Fibroblast of lung (primary cell): ENCODE measurements at places on chromosomes 6 and 20. TPM values are rescaled to one million over a fixed set of nuclear protein-coding genes. Genes with fewer than 3 reads are reported as not detected.

MRAP2 gene
- total RNA-seq, result under 0.01 and 0.17 TPM in 2 replicates

DUSP15 gene
- not detected in 2 replicates for total RNA-seq

FOXS1 gene
- under 0.01 TPM in 1 of 2 replicates, not detected in the other for total RNA-seq

IFT52 gene
- 38.8 and 44.2 TPM in 2 replicates for total RNA-seq

FABP7 gene
- total RNA-seq, result not detected in 2 replicates

NR2E1 gene
- not detected in 2 replicates for total RNA-seq

OR12D3 gene
- total RNA-seq, result not detected in 2 replicates

COQ3 gene
- 4.6 and 5.3 TPM in 2 replicates for total RNA-seq

PARD6B gene
- total RNA-seq, result 0.83 and 1.0 TPM in 2 replicates

AFDN gene
- total RNA-seq, result 40.1 and 57.1 TPM in 2 replicates

LGSN gene
- total RNA-seq, result under 0.01 TPM in 1 of 2 replicates, not detected in the other

DNA sequence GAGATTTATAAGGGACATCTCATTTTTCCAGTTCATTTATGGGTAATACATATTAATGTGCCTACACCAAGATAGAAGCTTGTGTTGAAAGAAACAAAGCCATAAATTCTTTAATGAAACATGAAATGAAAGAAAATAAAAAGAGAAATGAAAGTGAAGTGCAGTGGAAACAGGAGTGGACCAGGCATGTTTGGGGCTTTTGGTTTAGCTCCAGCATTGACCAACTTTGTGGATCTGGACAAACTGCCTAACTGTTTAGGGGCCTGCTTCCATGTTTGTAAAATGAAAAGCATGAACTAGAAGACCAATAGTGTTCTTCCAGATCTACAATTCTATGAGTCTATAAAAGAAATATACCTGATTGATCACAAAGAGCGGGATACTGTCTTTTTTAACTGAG is 124.9 kb downstream of the GJA10 start:
- no peak for DNase-seq

DNA sequence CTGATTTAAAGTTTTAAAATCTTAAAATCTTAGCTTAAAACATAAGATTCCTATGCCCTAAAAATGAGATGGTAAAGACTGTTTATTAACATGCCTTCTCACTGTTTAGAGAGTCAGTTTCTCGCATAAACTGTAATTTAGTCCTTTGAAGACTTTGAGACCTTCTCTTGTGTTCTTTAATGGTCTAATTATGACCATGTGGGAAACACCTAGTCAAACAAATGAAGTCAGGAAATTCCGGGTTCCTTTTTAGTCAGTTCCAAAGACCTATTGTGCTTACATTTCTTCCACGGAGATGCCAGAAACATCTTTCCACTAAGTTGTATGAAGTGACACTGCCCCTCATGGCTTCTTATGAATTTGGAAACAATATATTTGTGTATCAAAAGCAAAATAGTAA is 64.2 kb upstream of the KIF25 start:
- DNase-seq, result no peak

DNA sequence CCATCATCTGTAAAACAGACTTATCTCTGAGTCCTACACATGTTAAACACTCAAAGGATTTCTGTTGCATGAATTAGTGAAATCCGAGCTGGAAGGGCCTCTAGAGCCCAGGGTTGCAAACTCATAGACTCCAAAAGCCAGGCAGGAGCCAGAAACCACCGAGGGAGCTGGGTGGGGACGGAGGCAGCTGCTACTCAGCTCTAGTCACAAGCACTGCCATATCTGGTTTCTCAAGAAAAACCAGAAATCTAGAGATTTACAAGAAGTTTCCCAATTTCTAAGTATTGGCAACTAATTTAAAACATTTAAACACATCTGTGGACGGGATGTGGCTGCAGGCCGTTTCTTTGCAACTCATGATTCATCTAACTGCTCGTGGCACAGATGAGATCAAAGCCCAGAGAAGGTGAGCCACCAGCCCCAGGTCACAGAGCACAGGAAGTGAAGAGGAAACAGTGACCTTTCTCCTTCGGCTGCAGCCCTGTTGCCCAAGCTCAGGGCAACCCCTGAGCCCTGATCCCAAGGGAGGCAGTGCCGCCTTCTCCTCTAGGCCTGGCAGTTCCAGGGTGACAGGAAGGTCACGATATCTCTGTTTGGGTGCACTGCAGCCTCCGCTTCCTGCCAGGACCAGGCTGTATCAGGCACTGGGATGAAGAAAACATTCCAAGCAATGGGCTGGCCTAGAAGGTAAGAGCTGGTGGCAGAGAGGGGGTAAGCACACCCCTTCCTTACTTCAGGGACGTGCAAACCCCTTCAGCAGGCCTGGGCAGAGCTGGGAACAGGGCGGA is 26.4 kb upstream of the PTGIS start:
- DNase-seq, result peak; percentile 91

GRCh38 chr6:159061805-159062563 is 17.2 kb upstream of the TAGAP start:
- no peak for DNase-seq

DNA sequence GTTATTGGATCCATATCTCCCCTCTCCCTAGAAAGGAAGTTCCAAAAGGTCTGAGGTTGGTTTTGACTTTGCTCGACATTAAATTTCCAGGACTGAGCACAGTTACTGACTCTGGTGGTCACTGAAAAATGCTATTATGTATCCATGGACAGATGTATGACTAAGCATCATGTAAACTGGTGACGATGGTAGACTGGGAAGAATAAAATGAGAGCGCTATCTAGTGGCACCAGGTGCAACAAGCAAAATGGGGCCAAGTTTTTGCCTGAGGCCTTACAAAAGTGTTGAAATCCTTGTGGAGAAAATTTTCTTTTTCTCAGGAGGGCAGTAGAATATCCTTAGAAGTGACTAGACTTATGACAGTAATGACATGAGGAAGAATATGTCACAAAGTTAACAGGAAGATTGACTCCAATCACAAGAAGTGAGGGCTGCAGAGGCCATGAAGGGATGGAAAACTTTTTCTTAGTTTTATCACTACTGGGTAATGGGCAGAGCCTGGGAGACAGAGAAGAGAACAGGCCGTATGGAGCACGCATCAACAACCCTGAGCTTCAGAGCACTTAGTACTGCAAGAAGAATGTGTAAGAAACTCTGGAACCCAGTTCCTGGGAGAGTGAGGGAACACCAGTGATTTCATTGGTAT is 88.9 kb upstream of the ELOVL5 start:
- peak; percentile 89 for DNase-seq

DNA sequence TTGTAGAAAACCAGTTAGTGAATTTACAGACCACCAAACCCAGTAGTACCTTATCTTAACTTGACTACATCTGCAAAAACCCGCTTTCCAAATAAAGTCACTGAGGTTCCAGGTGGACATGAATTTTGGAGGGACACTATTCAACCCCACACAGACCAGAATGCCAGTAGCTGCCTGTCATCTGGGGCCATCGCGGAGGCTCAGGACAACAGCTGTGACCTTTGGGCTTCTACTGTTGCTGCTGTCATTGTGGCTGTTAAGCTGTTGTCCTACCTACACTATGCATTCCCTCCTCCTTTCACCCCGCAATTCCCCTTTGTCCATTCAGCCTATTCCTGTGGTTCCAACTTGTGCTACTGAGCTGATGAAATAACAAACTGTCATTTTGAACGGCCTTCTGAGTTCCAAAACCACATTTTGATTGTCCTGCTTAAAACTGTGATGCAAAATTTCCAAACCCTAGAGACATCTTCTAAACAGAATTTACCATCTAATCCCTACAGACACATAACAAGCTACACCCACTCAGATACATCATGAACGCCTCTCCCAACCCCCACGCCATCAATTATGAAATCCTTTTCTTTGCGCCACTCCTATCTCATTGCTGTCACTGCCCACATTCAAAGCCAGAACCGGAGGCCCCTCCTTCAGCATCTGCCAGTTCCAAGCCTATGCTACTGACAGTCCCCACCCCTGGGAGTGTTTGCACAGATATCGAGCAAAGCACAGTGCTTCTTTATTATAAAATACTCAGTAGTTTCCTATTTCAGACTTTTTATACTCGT is 125.0 kb downstream of the C6orf118 start:
- DNase-seq, result no peak

DNA sequence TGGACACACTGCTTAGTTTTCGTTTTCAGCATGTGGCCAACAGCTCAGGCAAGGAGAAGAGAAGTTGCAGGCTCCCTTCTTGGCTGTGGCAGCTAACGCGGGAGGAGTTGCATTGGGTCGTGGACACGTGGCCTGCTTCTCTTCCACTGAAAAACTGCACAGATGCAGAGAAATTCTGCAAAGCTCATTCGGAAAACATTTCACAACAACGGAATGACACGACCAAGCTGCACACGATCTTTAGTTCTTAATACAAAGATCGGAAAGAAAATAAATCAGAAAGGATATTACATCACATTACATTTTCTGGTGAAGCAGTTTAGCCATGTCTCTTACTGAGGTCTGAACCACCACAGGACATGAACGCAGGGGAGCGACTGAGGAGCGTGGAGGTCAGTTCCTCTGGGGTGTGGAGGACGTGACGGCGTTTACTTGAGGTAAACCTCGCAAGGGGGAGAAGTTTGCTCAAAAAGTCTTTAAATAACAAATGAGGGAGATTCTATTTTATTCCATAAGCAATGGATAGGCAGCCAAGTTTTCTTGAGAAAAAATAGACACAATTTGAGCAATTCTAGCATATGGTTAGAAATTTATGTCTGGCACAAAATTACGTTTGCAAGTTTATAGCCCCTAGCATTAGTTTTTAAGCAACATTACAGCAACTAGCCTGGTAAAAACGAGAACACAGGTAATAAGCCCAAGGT is 178.3 kb downstream of the THBS2 start:
- DNase-seq, result peak; percentile 98

DNA sequence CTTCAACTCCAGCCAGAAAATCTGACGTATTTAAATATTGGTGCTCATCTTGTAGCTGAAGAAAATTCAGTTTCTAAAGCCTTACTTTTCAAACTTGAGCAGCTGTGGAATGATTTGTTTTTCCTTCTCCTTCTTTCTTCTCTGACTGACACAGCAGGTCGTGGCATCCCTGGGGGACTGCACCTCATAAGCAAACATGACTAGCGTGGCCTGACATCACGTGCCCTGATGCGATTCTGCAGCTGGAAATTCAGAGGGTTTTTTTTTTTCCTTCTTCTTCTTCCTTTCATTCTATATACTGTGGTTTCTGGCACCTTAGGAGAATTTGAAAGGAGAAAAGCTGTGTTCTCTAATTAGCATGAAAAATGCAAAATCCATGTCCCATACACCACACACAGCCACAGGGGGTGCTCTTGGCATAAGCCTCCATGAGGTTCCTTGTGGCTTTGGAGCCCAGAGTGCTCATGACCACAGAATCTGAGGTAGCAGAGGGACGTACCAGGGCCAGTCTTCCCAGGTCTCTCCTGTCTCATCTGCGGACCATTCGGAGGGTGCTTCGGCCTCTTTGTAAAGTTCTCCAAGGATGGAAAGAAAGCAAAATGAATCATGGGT is 258.5 kb upstream of the CDH4 start:
- DNase-seq, result no peak

DNA sequence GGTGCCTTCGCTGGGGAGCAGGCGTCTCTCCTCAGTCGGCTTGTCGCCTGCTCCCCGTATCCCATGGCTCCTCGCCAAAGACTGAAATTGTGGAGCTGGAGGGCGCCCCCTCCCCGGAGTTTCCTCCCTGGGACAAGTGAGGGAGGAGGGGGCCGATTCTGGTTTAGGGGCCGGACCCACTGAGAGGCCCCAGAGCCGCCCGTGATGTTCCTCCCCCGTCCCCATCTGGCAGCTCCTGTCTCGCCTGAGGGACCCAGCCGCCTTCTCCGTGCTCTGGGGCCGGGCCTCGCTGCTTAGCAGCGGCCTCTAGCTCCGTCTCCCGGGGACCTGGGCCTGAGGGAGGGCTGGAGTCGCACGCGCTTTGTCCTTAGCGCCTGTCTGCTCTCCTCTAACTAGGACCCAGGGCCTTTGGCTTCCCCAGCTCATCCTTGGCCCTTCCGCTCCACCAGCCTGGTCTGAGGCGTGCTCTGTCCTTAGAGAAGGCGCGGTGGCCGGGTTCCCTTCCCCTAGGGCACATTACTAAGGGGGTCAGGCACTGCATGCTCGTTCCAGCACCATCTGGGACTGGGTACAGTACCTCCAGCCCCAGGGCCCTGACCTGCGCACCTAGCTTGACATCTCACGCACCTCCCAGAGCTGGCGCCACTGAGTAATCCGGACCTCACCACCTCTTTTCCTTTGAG is 29.7 kb downstream of the SLC12A5 start:
- no peak for DNase-seq

- no peak for DNase-seq
These were observed 137.0 kb downstream of the SOX4 start for GRCh38 chr6:21730533-21730932.

DNA sequence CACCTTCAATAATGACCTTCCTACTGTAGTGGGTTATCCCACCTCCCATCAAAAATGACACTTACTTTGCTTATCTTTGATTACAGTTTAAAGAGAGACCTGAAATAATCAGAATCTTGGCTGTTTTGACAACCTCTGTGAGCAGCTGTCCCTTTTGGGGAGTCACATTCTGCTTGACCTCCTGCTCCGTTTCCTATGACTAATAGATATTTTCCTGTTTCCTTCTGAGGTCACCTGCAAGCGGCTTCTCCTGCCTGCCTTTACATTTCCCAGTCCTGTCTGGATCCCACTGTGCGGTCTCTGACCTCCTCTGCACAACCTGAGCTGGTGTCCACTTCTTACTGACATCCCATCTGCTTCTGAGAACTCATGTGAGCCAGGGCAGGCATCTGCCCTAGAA is 54.2 kb downstream of the TRAM2 start:
- DNase-seq, result peak; percentile 62

DNA sequence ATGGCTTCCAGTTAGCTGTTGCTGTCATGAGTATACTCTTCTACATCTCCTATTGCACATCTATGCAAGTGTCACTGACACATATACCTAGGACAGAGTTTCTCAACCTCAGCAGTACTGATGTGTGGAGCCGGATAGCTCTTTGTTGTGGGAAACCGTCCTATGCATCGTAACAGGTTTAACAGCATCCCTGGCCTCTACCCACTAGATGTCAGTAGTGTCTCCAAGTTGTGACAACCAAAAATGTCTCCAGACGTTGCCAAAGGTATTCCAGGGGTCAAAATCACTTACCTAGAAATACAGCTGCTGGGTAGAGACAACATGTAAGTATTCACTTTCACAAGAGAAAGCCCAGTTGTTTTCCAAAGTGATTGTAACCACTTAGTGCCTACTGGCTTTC is 637.6 kb downstream of the RNF144B start:
- DNase-seq, result peak; percentile 37

DNA sequence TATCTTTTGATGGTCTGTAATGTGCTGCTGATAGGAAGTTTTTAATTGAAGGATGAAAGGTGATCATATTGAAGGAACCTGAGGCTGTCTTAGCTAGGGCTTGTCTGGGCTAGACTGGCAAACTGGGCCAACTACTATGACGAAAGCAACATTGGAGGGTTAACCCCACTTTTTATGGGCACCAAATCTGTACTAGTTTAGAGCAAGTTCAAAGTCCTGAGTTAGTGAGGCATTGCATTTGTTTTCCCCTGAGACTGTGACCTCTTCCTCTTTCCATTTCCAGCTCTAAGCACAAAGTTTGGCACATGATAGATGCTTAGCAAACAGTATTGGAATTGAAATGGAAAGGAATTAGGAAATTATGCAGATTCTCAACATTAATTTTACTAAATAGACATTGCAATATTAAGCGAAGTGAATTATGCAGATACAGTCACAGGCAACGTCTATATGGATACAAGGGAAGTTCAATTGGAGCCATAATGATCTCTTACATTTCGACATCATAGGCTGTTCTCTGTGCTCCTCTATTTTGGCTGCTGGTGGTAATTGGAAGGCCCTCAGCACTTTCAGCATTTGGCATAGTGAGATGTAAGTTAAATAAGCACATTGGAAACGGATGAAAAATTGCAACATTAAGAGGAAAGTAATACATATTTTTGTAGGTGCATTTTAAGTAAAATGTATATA is 22.2 kb downstream of the CEP57L1 start:
- no peak for DNase-seq

GRCh38 chr6:154494592-154495311 is 15.7 kb downstream of the CNKSR3 start:
- no peak for DNase-seq
